ENCODE measurements at places on chromosomes 1 and 21. TPM values are rescaled to one million over a fixed set of nuclear protein-coding genes. Genes with fewer than 3 reads are reported as not detected.
A peak's percentile ranks its signal among the peaks of the same experiment; 100 is the strongest.

Gene CLDN19
- total RNA-seq, result not detected

GRCh38 chr1:155131856-155132255 lies 3.8 kb upstream of the SLC50A1 start:
- no peak for DNase-seq

GRCh38 chr1:199297887-199298286 lies 659.0 kb downstream of the PTPRC start:
- no peak for DNase-seq

DNA sequence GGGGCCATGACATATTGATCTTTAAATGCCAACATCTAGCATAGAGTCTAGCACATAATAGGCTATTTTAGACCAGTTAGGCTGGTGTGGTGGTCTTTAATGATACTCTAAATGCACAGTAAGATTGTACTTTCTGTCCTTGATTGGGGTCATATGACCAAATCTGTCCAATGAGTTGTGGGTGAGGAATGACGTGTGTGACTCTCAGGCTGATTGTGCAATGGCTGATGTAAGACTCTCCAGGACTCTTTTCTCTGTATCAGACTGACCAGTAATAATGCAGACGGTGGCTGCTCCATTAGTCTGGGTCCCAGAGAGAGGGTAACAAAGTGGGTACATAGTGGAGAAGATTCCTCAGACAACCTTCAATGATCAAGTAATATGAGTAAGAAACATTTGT lies 541.6 kb upstream of the CAMK1G start:
- no peak for DNase-seq

GRCh38 chr1:36076979-36077573 lies 6.8 kb upstream of the TEKT2 start:
- DNase-seq, result no peak

DNA sequence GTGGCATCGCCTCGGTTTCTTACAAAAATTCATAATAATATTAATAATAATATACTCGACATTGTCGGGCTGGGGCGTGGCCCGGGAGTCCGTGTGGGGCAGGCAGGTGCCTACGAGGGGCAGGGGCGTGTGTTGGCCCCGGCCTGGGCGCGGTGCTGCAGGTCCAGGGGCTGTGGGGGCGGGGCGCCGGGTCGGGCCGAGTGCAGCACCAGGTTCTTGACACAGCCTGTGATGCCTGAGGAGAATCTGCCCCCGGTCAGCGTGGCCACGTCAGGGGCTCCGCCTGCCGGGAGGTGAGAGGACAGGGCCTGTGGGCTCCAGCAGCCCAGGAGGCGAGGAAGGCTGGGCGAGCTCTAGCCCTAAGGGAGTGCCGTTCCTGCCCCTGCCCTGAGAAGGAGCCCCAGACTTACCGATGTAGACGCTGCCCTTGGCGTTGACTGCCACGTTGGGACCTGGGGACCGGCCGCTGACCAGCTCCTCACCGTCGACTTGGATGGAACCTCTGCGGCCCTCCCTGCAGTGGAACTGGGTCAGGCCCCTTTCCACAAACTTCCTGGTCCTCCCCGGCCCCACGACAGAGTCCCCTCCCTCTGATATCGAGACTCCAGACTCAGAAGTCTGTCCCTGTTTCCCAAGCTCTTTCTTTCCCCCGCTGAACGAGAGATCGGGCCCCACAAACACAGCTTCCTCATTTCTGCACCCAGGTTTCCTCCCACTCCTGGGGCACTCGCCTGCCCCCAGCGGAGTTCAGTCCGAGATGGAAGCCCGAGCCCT lies 11.3 kb downstream of the LDLRAD2 start:
- peak; percentile 51 for DNase-seq

DNA sequence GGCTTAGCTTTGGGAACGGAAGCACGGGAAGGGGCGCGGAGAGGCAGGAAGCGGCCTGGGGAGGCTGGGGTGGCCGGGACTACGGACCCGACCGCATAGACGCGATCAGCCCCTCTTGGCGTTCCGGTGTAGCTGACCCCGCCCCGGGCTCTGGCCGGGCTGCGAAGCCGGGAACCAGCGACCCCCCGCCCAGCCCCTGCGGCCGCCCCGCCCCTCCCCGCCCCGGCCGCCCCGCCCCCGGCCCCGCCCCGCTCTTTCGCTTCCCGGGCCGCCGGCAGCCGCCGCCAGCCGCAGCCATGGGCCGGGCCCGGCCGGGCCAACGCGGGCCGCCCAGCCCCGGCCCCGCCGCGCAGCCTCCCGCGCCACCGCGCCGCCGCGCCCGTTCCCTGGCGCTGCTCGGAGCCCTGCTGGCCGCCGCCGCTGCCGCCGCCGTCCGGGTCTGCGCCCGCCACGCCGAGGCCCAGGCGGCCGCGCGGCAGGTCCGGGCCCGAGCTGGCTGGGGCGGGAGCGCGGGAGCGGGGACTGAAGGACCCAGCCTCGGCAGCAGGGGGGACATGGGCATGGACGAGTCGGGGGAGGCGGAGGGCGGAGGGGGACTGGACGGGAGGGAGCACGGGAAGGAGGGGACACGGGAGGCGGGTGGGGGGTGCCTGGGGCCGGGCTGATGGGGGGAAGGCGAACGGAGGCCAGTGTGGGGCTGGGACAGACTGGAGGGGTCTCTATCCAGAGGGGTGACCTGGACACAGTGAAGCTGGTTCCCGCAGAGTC lies at the start of gene SELENON:
Gene SELENON, plus strand, starts transcription at position 259 of the 768 bp plus-strand sequence. Its CDS starts 38 bp downstream, at position 297.
- peak; percentile 98 for DNase-seq

- DNase-seq, result no peak
These were observed 196.4 kb downstream of the CLEC20A start for GRCh38 chr1:178300352-178300699.

Gene UBXN10
- total RNA-seq, result under 0.01 TPM

GRCh38 chr1:185080422-185080821 lies 35.1 kb downstream of the RNF2 start:
- no peak for DNase-seq

Gene TFF1
- not detected for total RNA-seq

DNA sequence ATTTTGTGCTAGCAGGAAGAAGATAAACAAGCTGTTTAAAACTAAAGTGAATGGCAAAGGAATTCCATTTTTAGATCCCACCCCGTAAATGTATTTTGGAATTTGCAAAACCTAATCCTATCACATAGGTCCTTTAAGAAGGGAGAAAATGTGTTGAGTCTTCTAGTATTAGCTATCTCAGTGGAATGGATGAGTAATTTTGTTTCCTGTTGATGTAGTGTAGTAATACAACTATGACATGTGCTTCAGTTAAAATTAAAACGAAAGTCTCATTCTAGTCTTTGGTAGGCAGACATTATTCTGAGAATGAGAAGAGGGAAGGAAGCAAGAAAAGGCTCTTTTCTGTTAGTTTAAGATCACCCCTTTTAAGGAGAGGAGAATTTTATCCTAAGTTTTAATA lies 265.9 kb upstream of the C1orf105 start:
- no peak for DNase-seq

DNA sequence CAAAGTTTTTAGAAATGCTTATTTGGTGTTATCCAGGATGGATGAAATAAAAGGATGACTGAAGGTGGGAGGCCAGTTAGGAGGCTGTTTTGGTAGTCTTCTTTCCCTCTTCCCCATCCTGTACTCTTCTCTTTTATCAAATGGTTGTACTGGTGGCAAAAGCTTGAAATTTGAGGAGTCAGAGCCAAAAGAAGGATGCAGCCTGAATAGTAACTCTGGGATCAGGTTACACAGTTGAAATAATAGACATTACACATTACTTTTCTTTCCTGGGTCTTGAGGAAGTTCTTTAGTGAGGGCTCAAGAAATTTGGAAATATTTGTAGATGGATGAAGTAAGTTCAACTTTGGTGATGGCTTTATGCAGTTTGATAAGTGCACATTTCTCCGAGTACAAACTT lies 108.6 kb downstream of the GPR52 start:
- DNase-seq, result no peak

Gene LRRN2
- not detected for total RNA-seq

GRCh38 chr1:207812778-207813511 lies 61.1 kb downstream of the CD46 start:
- no peak for DNase-seq

DNA sequence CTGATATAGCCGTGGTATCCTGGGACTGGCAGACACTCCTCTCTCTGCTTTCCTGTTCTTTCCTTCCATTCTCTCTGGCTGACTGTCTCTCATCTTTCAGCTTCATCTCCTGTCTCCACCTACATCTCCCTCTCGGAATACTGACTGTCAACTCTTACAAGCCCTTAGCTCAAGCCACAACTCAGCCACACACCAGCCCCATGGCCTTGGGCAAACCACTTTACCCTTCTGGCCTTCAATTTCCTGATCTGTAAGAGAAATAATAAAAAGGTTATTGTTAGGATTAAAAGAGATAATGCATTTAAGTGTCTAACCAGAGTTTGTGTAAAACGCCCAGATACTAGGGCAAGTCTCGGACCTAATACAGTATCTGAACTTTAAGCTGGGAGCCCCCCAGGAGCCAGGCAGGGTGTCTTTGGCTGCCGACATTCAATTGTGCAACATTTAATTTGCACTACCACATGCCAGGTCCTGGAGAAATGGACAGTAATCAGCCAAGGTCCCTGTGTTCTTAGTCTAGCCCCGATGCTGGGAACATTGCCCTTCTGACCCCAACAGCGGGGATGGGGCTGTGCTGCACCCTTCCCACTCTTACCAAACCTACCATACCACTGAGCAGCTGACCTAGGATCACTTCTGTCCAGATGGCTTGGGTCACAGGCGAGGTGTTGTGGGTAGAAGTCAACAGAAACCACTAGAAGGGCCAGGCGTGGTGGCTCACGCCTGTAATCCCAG lies 5.1 kb downstream of the ECHDC2 start:
- no peak for DNase-seq

DNA sequence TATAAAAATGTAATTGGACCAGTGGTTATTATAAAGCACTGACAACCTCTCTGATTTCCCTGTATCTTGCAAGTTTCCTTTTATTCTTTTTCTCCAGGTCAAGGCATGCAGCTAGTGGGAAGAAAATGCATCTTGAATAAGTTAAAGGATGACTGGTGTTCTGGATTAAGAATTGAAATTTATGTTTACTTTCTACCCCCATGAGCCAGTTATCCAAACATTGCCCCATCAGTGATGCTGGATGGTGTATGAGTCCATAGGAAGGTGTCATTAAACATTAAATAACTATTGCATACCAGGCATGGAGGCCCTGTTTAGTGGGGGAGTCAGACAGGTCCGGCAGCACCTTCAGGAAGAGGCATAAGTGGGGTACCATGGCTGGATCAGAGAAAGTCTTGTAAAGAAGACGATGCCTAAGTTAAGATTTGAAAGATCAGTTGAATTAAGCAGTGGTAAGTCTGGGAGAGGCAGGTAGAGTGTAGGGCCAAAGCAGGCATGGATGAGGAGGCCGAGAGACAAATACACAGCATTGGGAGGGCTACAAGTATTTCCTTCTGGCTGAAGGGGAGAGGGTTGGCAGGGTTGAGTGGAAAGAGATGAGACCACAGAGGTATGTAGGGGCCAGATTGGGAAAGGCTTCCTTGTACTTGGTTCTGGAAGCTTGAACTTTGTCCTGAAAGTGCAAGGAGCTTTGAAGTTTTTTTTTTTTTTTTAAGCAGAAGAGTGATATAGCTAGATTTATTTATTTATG lies 5.7 kb downstream of the SZRD1 start:
- peak; percentile 55 for DNase-seq

Gene C1orf94
- not detected for total RNA-seq

GRCh38 chr1:44553771-44554170 lies 120.5 kb downstream of the TMEM53 start:
- peak; percentile 94 for DNase-seq

DNA sequence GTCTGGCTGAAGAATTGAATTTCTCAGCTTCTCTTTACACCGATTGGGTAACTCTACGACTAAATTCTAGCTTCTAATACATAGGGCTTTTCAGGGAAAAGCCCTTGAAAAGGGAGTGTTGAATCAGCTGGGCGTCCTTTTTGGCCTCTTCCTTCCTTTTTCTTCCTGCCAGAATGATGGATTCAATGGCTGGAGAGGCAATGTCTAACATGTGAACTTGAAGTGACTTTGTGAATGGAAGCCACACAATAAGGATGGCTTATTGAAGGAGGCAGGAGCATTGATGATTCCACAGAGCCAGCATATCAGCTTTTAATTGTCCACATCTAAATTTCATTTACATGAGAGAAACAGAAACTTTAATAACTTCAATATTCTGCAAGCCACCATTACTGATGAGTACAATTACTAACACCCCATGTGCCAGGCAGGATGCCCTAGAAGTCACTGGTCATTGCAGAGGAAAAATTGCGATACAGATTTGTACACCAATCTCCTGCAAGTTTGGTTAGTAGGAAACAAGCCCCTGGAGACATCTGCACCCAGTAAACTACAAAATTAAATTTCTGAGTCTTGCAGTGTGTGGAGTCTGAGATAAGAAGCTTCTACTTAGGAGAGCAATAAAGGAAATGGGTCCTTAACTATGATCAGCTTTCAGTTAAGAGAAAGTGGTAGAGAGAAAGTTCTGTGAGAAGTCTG lies 56.1 kb downstream of the STYXL2 start:
- DNase-seq, result no peak

DNA sequence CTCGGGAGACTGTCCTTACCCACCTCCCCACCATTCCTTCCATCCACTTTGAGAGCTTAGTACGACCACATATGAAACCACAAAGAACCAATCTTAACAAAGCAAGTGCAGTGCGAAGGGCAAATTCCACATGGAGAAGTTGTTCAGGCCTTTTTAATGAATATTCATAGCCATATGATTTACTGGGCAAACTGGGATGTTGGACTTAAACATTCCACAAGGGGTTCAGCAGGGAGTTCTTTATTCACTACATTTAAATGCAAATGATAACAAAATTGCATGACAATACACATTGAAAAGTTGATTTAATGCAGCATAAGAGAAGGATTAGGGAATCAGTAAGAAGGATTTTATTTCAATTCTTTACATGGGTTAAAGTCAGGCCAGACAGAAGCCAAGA lies 14.7 kb downstream of the NMNAT2 start:
- no peak for DNase-seq

Gene VWA5B1
- total RNA-seq, result not detected

- DNase-seq, result no peak
These were observed 10.2 kb downstream of the VN1R5 start for GRCh38 chr1:247266053-247266452.

Gene OR2M3
- total RNA-seq, result not detected

- peak; percentile 63 for DNase-seq
These were observed 11.9 kb downstream of the THEMIS2 start for GRCh38 chr1:27884006-27884954.

- DNase-seq, result peak; percentile 85
These were observed 5.7 kb upstream of the PEF1 start for GRCh38 chr1:31650161-31651088.

- no peak for DNase-seq
These were observed 20.5 kb downstream of the HIVEP3 start for GRCh38 chr1:41898191-41898713.

Gene CHI3L2
- total RNA-seq, result 2.4 TPM

Gene ORC1
- 1.2 TPM for total RNA-seq

Gene SAMSN1
- total RNA-seq, result under 0.01 TPM

Gene CRABP2
- 9.1 TPM for total RNA-seq
